ENCODE measurements at places on chromosomes 5 and 9.
A peak's percentile ranks its signal among the peaks of the same experiment; 100 is the strongest.

DNA sequence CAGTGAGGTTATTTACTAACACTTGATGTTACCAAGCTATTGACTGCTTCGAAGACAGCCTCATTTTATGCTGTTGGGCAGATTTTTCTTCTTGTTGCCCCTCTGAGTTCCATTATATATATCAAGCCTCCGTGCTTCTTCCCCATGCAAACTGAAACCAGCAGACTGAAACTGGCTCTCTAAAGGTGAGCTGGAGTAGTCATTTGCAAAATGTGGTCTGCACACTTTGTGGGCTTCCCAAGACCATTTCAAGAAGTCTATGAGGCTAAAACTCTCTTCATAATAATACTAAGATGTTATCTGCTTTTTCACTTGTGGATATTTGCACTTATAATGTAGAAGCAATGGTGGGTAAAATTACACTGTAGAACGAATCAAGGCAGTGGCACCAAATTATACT is 13.9 kb downstream of the SLC36A1 start:
- no peak for DNase-seq

DNA sequence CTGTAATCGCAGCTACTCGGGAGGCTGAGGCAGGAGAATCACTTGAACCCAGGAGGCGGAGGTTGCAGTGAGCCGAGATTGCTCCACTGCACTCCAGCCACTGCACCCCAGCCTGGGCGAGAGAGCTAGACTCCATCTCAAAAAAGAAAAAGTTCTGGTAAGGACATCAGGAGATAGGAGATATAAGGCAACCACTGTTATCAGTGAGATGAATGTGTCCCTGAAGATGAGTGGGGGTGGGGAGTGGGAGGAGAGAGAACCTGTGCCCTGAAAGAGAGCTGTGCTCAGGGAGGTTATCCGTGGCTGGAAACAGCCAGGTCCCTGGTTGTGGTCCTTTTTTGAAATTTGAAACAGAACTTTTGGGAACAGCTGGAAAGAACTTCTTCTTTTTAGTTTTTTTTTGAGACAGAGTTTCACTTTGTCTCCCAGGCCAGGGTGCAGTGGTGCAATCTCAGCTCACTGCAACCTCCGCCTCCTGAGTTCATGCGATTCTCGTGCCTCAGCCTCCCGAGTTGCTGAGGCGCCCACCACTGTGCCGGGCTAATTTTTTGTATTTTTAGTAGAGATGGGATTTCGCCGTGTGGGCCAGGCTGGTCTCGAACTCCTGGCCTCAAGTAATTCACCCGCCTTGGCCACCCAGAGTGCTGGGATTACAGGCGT is 2.6 kb downstream of the PTPA start:
- DNase-seq, result no peak

DNA sequence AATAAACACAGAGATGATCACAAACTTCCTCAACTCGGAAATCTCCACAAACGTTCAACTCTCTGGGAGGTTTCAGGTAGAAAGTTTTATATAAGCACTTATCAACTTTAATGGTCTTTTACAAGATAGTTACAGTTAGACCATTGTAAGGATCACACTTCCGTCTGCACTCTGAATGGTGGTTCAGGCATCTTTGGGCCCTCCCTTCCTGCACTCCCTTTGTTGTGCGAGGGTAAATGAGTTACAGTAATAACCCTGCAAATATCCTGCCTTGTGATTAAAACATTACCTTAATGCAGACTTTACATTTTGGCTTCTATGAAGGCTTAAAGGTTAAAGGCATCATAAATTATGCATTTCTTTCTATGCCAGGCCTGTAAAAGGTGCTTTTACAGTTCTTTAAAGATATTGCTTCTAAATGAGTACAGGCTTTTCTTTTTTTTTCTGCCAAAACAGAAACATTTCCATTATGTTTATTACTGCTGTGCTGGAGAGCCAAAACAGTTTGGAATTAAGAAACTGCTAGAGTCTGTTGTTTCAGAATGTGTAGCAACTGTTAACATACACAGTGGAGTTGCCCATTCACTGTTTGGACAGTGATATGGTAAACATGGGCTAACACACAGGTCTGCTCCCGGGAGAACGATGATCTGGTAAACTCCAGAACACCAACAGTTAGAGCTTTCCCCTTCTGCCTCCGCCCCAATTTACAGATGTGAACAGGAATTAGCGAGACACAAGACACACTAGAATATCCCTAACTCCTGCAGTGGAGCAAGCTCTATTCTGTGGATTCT is 1.1 kb downstream of the PRUNE2 start:
- DNase-seq, result peak; percentile 2

- DNase-seq, result no peak
Observed at GRCh38 chr9:108197008-108197365, 658.8 kb downstream of the ACTL7B start.

DNA sequence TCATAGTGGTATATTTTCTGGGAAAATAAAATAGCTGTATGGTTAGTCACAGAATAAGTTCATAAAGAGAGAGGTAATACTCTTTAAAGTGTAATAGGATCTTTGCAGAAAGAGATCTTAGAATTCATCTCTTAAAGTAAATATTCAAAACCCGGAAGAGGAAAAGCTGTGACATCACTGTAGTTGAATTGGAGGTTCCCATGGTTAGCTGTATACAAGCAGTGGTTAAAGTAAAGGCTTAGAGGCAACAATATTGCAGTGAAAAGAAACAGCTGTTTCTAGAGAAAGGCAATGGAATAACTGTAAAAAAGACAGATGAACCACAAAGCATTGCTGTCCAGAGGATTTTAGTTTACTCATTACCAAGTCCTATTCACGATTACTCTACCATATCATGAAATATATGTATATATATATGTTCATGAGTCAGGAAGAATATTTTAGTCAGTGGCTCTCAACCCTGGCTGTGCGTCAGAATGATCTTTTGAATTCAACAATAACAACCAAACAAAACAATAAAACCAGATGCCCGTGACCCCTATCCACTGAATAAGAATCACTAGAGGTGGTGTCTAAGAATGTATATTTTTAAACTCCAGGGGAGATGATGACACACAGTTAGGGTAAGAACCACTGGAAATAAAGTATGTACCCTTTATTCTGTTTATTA is 4.7 kb downstream of the ERCC6L2 start:
- peak; percentile 95 for DNase-seq

GRCh38 chr5:87307796-87308423 is 40.2 kb downstream of the RASA1 start:
- no peak for DNase-seq

- DNase-seq, result peak; percentile 21
Observed at GRCh38 chr5:132183723-132184122, 43.9 kb downstream of the P4HA2 start.

GRCh38 chr9:120158221-120158620 is 421.7 kb downstream of the CDK5RAP2 start:
- no peak for DNase-seq

DNA sequence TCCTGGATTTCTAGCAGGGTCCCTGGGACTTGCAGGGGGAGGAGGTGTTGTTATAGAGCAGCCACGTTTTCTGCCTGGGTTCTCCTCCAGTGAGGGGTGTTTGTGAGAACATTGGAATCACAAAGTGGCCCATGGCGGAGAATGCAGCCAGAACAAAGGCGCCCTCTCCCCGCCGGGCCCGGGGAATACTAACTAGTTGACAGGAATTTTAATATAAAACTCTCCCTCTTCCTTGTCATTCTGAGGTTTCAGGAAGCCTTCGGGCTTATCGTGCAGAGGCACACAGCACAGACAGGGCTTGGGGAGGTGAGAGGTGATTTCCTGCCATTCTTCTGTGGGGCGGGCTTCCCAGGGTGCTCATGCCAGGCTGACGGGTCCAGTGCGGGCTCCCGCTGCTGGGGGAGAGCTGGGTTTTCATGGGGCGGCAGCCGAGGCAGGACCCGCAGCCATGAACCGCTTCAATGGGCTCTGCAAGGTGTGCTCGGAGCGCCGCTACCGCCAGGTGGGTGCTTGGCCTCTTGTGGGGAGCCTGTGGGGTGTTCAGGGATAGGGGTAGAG is 37.7 kb downstream of the RGS3 start:
- DNase-seq, result no peak

DNA sequence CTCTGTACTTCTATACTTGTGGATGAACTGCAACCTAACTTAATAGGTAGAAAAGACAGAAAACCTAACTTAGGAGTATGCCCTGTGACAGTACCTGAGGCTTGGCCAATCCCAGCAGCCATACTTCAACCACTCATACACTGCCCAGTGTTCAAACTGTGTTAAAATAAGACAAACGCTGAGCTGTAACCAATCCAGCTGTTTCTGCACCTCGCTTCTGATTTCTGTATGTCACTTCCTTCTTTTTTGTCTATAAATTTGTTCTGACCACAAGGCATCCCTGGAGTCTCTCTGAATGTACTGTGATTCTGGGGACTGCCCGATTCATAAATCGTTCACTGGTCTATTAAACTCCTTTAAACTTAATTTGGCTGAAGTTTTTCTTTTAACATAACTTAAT is 41.4 kb downstream of the AUH start:
- no peak for DNase-seq

DNA sequence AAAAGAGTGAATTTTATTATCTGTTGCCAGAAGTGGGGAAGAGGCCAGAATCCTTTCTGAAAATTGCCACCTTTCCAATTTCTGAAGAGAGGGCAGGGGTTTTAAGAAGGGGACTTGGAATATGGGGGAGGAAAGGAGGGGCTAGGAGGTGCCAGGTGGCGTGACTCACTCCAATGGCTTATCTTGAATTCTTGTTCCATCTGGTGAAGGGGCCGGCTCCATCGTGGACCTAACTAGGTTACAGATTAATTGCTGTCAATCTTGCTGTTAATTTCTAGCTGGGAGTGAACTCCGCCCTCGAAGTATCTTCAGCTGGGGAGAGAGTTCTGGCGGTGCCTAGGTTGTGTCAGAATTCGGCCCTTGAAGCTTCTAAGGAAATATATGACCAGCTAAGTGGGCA is 138.7 kb downstream of the YTHDC2 start:
- no peak for DNase-seq

DNA sequence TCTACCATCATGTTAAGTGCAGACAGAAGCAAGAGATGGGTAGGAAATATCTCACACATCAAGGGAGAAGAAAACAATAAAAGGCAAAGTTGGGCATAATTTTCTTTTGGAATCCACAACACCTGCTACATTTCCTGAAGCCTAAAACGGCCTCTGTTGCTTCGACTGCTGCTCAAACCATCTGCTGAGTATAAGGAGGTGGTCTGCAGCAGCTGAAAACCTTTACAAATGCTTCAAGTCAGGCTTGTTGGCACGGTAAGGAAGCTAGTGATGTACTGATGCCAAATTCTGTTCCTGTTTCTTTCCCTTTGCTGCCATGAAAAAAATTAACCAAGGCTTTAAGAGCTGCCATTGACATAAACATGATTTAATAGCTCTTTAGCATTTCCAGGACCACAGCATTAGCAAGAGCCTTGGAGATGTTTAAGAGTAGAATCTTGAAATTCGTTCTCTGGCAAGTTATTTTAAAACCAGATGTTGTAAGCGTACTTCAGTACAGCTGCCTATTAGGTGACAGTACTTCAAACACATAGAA is 75.6 kb downstream of the DMRTA1 start:
- no peak for DNase-seq
